ENCODE measurements at places on chromosomes 11 and 22.

DNA sequence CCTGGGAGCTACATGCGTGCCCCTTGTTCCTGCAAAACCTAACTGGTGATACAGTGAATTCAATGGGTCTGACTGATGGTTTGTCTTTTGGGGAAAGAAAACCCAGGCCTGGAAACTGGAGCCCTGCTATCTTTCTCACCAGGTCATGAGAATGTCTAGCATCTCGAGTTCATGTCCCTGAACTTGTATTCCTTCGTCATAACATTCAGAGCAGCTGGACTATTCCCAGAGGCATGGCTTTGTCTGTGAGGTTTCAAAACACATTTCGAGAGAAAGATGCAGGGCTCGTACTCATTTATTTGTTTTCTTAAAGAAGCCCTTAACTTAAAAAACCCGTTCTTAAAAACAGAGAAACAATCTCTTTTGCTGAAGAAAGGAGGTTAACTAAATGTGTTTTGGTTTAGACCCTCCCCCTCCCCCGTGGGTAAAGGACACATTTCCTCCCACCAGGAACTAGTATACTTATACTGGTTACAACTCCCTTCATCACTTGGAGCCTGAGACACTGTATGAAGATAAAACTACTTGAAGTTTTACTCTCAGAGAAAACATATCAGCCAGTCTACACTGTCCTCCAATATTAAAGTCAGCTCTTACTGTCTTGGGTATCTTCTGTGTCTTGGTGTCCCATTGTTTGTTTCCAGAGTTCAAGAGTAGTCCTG is 43.2 kb downstream of the ME3 start:
- no peaks in the 10 kb centered on the region for H3K27me3 ChIP-seq
- no peaks in the 10 kb centered on the region for H3K36me3 ChIP-seq
- H3K27ac ChIP-seq: peak overlapping the region; percentile 22
- ATAC-seq: peak; percentile 29

DNA sequence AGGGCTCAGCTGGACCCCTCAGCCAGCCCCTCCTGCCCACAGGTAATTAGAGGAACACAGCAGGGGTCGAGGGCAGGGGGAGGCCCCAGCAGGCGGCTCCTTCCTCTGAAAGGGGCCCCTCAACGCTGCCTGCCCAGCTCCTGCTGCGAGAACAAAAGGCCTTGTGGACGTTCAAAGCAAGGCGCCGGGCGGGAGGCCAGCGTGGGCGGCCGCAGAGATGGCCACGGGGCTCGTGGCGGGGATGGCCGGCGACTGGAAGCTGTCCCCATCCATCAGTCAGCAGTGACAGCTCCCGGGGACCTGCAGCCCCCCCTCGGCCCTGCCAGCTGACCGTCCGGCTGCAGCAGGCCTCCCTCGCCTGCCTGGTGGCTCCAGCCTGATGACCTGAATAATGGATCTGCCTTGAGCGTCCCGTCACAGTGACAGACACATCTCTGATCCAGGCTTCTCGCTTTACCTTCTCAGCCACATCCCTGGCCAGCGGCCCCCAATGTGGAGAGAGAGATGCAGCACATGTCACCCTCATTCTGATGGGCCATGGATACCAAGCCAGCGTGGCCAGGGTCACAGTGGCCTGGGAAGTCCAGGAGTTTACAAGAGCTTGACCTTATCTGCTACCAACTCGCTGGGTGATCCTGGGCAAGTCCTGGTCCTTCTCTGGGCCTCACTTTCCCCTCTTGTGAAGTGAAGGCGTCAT is 159.3 kb downstream of the MN1 start:
- no peak overlapping the region for H3K27ac ChIP-seq
- no peak overlapping the region for H3K4me3 ChIP-seq
- H3K27me3 ChIP-seq: no peaks in the 10 kb centered on the region
- no peaks in the 10 kb centered on the region for H3K4me1 ChIP-seq

DNA sequence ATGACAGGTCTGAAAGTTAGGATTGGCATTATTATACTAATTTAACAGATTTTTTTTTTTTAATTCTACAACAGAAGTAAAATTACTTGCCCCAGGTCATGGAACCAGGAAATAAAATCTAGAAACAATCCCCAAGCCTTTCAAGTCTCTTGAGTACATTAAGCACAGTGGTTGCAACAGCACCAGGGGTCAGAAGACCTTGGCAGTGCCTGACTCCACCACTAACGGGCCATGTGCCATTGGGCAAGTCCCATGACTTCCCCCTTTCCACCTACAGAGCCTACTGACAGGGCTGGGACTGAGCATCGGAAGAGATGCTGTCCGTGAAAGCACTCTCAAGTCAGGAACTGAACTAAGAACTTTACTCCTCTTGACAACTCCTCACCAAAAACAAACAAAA is 98.6 kb upstream of the AKIP1 start:
- peaks cover 6% of the 10 kb centered on the region for H3K4me1 ChIP-seq
- H3K27ac ChIP-seq: peak overlapping the region; percentile 99
- ATAC-seq: no peak

GRCh38 chr11:113082341-113082955 is 121.2 kb downstream of the NCAM1 start:
- H3K4me1 ChIP-seq: no peaks in the 10 kb centered on the region
- ATAC-seq: no peak
- H3K27ac ChIP-seq: no peak overlapping the region
- H3K27me3 ChIP-seq: no peaks in the 10 kb centered on the region
- no peak overlapping the region for H3K4me3 ChIP-seq

- ATAC-seq: no peak
- no peaks in the 10 kb centered on the region for H3K36me3 ChIP-seq
- no peaks in the 10 kb centered on the region for H3K4me1 ChIP-seq
- no peaks in the 10 kb centered on the region for H3K27me3 ChIP-seq
- H3K4me3 ChIP-seq: no peak overlapping the region
- no peak overlapping the region for H3K27ac ChIP-seq
Measured at GRCh38 chr11:78325274-78325781, 92.3 kb downstream of the GAB2 start.

- no peaks in the 10 kb centered on the region for H3K4me1 ChIP-seq
- no peaks in the 10 kb centered on the region for H3K36me3 ChIP-seq
- H3K27ac ChIP-seq: no peak overlapping the region
- H3K4me3 ChIP-seq: no peak overlapping the region
- peaks cover 23% of the 10 kb centered on the region for H3K27me3 ChIP-seq
Measured at GRCh38 chr11:34567733-34568132, 53.2 kb upstream of the EHF start.

- H3K36me3 ChIP-seq: no peaks in the 10 kb centered on the region
- ATAC-seq: no peak
- H3K27me3 ChIP-seq: peaks cover 82% of the 10 kb centered on the region
- H3K4me3 ChIP-seq: peak overlapping the region; percentile 29
- H3K4me1 ChIP-seq: no peaks in the 10 kb centered on the region
Measured at GRCh38 chr11:133531458-133531857, 843 bp downstream of the OPCML start.

- no peaks in the 10 kb centered on the region for H3K27me3 ChIP-seq
- no peak overlapping the region for H3K4me3 ChIP-seq
- H3K36me3 ChIP-seq: no peaks in the 10 kb centered on the region
- H3K27ac ChIP-seq: no peak overlapping the region
- ATAC-seq: no peak
- H3K4me1 ChIP-seq: no peaks in the 10 kb centered on the region
Measured at GRCh38 chr11:75508051-75508561, 17.6 kb downstream of the GDPD5 start.

DNA sequence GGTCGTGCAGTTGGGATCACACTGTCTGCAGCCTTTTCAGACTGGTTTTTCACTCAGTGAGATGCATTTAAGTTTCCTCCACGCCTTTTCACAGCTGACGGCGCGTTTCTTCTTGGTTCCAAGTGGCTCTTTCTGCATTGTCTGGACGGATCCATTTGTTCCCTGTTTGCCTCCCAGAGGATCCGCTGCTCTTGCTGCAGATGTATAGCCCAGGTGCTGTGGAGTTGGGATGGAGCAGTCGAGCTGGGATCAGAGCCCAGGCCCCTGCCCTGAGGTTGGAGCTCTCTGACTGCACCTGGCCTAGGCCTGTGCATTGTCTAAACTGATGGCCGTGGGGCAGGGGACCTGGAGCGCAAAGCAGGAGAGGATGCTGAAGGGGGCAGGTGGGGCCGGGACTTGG is 51.6 kb downstream of the PARVB start:
- no peaks in the 10 kb centered on the region for H3K27me3 ChIP-seq
- no peak overlapping the region for H3K27ac ChIP-seq
- no peak for ATAC-seq
- H3K4me1 ChIP-seq: no peaks in the 10 kb centered on the region

GRCh38 chr11:107561688-107562087 is 3.8 kb downstream of the ALKBH8 start:
- H3K4me1 ChIP-seq: peaks cover 13% of the 10 kb centered on the region
- H3K27ac ChIP-seq: no peak overlapping the region
- H3K27me3 ChIP-seq: no peaks in the 10 kb centered on the region
- H3K4me3 ChIP-seq: no peak overlapping the region

DNA sequence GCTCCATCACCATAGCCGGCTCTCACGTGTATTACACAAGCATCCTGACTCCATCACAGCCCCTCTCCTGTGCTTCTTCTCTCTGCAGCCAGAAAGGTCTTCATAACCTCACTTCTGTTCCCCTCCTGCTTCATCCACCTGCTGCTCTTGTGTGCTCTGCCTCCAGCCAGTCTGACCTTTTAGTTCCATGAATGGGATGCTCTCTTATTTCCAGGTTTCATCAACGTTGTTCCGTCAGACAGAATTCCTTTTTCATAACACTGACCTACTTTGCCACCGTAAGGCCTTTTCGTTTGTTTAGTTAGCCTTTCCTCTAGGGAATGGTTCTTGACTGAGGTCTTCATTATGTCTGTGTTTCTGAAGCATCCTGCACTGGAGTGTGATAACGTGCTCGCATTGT is 18.8 kb downstream of the GRAMD1B start:
- H3K27ac ChIP-seq: no peak overlapping the region
- H3K27me3 ChIP-seq: no peaks in the 10 kb centered on the region
- no peaks in the 10 kb centered on the region for H3K4me1 ChIP-seq
- ATAC-seq: no peak
- no peak overlapping the region for H3K4me3 ChIP-seq

GRCh38 chr22:45888221-45889092 is 88.5 kb downstream of the WNT7B start:
- H3K36me3 ChIP-seq: no peaks in the 10 kb centered on the region
- H3K27me3 ChIP-seq: peaks cover 93% of the 10 kb centered on the region
- no peak for ATAC-seq
- no peak overlapping the region for H3K4me3 ChIP-seq

- no peaks in the 10 kb centered on the region for H3K4me1 ChIP-seq
- no peaks in the 10 kb centered on the region for H3K36me3 ChIP-seq
- no peak overlapping the region for H3K4me3 ChIP-seq
- no peak overlapping the region for H3K27ac ChIP-seq
Measured at GRCh38 chr11:26011474-26011873, 320.5 kb upstream of the ANO3 start.

GRCh38 chr11:86138958-86139357 is 70.1 kb upstream of the PICALM start:
- no peaks in the 10 kb centered on the region for H3K36me3 ChIP-seq
- H3K27ac ChIP-seq: no peak overlapping the region
- no peaks in the 10 kb centered on the region for H3K27me3 ChIP-seq
- peak; percentile 34 for ATAC-seq
- H3K4me1 ChIP-seq: no peaks in the 10 kb centered on the region

DNA sequence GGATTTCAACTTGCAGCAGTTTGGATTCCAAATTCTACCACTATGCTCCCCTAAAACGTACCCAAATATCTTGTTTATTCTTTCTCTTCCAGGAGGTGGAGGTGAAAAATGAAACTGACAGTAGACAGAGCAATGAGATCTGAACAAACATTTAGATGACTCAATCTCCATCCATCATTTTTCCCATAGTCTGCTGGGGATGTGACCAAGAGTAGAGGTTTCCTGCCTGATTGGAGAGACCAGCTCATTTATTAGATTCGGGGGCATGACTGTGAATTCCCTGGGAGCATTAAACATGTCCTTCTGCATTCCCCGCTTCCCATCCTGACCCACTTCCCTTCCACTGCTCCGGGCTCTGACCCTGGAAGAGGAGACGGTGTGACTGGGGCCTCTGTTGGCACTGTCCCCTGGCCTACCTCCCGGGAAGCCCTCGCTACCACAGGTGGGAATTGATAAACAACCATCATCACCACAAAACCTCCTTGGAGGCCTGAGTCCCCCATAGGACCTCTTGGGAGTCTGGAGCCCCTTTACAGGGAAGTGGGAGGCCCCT is 20.3 kb downstream of the DKK3 start:
- no peaks in the 10 kb centered on the region for H3K36me3 ChIP-seq
- H3K27me3 ChIP-seq: no peaks in the 10 kb centered on the region
- H3K4me3 ChIP-seq: no peak overlapping the region
- H3K4me1 ChIP-seq: peaks cover 24% of the 10 kb centered on the region
- ATAC-seq: peak; percentile 41
- H3K27ac ChIP-seq: no peak overlapping the region

GRCh38 chr11:72443016-72443415 is 8.7 kb upstream of the CLPB start:
- ATAC-seq: no peak
- H3K27ac ChIP-seq: no peak overlapping the region
- peaks cover 19% of the 10 kb centered on the region for H3K27me3 ChIP-seq
- no peaks in the 10 kb centered on the region for H3K4me1 ChIP-seq
- no peak overlapping the region for H3K4me3 ChIP-seq

- H3K4me1 ChIP-seq: peaks cover 4% of the 10 kb centered on the region
- H3K36me3 ChIP-seq: no peaks in the 10 kb centered on the region
- peak; percentile 81 for ATAC-seq
- H3K27ac ChIP-seq: peak overlapping the region; percentile 34
- H3K4me3 ChIP-seq: peak overlapping the region; percentile 60
- H3K27me3 ChIP-seq: no peaks in the 10 kb centered on the region
Measured at GRCh38 chr22:28442264-28442710, 237.4 kb downstream of the TTC28 start.

- H3K27me3 ChIP-seq: peaks cover 42% of the 10 kb centered on the region
- no peaks in the 10 kb centered on the region for H3K4me1 ChIP-seq
- H3K36me3 ChIP-seq: no peaks in the 10 kb centered on the region
- no peak overlapping the region for H3K27ac ChIP-seq
Measured at GRCh38 chr22:22786301-22787115, 101.1 kb upstream of the IGLL5 start.

- peaks cover 60% of the 10 kb centered on the region for H3K4me1 ChIP-seq
- H3K36me3 ChIP-seq: no peaks in the 10 kb centered on the region
- no peaks in the 10 kb centered on the region for H3K27me3 ChIP-seq
- peak overlapping the region; percentile 18 for H3K4me3 ChIP-seq
- no peak for ATAC-seq
Measured at GRCh38 chr11:65419460-65419771, 3.2 kb upstream of the NEAT1 start.
